HCT116 (cell line): ENCODE measurements at places on chromosomes 1 and 21.

DNA sequence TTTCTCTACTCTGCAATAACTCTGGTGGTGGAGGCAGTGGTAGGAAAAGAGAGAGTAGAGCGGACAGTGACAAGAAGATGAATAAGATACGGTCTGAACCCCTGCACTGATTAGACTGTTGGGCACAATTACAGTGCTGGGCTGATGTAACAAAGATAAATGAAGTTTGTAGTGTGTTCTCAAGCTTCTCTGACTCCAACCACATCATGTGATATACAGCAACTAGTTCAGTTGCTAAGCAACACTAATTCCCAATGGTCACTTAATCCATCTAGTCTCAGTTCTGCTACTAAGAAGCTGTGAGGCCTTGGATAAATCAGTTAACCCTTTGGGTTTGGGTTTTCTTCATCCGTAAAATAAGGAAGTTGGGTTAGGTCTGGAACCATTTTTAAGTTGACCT, 17.3 kb downstream of the DDR2 start:
- no peak for DNase-seq

GRCh38 chr1:233020426-233020825, 70.0 kb downstream of the NTPCR start:
- DNase-seq = no peak

DNA sequence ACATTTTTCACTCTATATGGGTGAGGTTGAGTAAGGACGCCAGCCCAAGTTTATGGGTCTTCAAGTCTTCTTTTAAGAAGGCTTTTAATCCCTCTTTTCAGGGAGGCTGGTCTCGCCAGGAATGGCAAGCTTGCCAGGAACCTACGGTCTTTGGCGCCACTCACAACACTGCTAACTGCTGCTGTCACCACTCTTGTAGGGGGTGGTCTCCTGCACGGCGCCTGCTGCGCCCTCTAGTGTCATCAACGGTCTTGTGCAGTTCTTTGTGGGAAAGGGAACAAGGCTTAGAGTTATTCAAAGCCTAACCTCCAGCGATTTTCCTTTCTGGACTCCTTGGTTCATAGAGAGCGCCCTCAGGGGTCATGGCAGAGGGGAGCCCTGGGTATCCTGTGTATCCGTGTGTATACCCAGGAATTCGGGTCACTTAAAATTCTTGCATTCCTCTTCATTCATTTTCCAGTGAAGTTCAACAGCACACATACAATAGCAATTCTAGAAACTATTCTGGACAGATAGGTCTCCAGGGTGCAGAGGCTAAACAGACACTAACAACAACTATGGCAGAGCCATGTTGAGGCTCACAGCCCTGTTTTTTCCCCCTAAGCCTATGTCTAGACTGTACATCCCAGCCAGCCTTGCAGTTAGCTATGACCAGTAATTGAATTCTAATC, 392.8 kb upstream of the CAMK1G start:
- peak; percentile 33 for DNase-seq

GRCh38 chr1:229109320-229109761, 161.6 kb upstream of the RAB4A start:
- no peak for DNase-seq
